ENCODE measurements at places on chromosomes 6 and 20.

GRCh38 chr6:169881398-169881797 lies 130.0 kb downstream of the ERMARD start:
- no peak for DNase-seq

DNA sequence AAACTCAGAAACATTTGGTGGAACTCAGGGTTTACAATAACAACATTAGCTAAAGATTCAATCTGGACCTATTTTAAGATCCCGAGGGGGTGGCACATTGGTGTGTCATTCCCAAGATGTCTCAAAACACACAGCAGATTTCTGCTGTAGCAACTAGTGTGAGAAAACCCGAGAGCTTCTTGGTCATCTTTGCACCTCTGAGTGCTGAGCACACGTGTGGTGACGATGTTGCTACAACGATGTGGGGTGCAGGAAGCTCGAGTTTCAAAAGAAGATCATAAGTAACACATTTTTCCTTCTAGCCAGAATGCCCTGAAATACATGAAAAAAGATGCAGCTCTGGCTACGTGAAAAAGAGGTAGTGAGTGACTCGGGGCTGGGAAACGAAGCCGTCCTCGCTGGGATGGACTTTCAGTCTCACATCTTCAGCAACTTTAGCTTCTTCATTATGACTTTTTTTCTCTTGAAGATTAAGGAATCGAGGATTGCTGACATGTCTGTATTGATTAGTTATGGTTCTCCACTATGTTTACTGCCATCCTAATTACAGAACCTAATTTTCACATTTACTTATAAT lies 1.5 kb downstream of the RAMACL start:
- DNase-seq, result no peak

DNA sequence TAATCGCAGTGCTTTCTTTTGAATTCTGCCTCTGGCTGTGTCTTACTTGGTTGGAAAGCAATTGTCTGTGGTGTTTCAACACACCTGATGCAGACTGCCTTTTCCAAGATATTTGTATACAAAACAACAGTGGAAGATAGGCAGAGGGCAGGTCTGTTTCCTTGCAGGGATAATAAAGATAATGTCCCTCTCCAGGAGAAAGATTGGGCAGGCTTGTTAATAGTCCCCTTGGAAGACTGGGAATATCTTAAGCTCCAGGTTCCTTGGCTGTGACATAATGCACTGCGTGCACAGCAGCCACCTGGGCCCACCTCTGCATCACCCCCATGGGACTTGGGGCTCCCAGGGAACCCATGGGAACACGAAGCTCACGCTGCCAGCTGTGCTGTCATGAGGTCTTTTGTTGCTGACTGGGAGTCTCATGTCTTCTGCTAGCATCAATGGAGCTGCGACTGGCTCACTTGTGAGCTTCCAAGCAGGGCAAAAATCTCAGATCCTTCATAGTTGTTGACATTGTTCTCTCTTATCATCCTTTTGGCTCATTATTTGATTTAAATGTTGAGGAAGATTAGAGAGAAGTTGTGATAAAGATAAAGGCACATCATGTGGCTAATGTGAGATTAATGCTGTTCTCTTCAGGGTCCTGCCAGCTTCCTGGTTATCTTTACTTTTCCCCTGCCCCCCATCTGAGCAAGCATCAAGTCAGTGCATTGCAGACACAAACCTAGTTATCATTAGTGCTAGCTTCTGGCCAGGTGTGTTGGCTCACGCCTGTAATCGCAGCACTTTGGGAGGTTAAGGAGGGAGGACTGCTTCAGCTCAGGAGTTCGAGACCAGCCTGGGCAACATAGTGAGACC lies 107.1 kb upstream of the ASF1A start:
- peak; percentile 33 for DNase-seq

- no peak for DNase-seq
Measured at GRCh38 chr6:38018755-38019165, 199.2 kb downstream of the ZFAND3 start.

DNA sequence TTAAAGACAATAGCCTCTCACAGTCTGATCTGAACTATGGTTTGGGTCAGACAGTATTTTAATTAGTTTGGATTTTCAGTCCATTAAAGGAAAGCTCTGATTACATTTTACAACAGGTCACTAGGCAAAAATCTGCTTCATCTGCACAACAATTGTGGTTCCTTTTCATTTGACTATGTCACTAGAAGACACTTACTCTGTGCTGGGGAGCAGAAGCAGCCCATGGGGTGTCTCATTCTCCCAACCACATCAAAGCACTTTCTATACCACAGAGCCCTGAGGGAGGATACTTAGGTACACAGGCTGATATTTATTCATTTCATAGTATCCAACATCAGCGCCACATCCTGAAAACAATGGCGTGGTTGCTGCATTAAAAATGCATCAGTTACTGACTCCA lies 36.6 kb upstream of the HDAC2 start:
- DNase-seq, result no peak

DNA sequence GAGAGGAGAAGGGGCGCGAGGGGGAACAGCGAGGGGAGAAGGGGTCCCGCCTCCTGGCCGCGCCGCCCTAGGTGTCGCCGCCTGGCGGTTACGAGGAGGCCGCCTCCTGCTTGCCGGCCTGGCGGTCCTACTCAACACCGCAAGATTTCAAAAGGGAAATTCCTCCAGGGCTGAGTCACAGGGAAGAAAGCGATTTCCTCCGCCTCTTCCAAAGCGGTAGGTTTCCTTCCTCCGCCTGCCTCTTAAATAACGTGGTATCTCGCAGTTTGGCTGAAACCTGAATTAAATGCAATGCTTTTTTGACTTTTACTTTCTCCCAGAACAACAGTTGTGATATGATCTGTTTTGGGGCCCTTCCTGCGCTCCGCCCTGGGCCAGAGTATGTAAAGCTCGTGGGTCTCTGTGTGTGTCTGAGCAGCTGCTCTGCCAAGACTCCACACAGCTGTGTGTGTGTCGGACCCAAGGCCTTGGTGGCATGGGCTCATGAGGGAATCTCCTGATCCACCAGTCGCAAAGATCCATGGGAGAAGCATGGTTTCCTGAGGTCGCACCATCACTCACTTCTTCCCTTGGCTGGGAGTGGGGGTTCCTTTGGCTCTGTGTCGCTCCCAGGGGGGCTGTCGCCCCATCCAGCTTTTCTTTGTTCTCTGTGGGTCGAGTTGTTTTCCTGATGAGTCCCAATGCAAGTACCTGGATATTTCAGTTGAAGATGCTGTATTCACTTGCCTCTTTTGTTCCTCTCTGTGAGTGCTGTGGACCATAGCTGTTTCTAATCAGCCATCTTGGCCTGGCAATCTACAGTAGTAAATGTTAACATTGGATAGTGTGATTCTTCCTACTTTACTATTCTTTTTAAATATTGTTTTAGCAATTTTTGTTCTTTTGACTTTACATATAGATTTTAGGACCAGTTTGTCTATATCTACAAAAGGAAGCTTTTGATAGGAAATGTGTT lies 31.6 kb upstream of the NOTCH4 start:
- peak; percentile 50 for DNase-seq

DNA sequence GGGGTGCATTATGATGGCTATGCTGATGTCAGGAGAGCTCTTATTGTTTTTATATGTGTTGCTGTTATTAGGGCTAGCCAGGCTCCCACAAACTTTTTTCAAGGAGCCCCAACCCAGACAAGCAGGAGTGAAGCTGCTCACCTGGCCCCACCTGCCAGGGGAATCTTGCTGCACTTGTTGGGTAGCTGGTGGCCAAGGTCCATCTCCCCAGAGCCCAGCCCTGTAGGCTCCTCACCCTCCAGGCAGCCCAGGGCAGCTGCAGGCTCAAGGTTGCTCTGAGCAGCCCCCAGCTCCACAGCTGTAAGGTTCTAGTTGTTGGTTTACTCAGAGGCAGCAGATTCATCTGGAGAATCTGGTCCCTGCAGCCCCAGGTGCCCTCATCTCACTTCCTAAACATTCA lies 46.8 kb upstream of the SIRPA start:
- DNase-seq, result no peak

DNA sequence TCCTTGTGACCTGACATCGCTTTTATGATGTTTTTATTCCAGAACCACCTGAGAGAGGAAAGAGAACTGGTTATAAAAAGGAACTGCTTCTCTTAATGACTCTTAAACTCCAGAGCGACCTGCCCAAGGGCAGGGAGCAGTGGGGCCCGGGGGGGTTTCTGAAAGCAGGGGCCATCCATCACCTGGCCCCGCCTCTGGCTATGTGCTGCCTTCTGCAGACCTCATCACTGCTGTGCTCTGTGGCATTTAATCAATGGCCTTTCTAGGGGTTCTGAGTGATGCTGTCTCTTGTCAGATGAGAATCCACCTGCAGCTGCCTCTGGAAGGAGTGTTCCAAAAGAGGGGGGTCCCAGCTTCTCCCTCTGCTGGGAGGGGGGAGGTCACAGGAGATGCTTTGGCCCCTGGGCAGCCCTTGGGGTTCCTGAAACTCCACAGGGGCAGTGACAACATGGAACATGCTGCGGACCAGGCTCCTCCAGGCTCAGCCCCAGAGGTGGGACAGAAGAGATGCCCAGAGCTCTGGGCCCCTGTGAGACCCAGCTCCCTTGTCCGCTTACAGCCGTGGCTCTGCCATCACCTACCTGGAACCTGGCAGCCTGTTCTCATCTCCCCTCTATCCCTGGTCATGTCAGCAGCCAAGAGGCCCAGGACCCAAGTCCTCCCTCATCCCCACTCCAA lies 177.1 kb upstream of the SULF2 start:
- DNase-seq, result no peak

GRCh38 chr20:14126856-14127255 lies 131.5 kb downstream of the MACROD2 start:
- DNase-seq, result no peak

GRCh38 chr6:45558858-45559257 lies 181.1 kb upstream of the SUPT3H start:
- DNase-seq, result no peak

- no peak for DNase-seq
Measured at GRCh38 chr6:14614631-14615030, 497.1 kb downstream of the CD83 start.

DNA sequence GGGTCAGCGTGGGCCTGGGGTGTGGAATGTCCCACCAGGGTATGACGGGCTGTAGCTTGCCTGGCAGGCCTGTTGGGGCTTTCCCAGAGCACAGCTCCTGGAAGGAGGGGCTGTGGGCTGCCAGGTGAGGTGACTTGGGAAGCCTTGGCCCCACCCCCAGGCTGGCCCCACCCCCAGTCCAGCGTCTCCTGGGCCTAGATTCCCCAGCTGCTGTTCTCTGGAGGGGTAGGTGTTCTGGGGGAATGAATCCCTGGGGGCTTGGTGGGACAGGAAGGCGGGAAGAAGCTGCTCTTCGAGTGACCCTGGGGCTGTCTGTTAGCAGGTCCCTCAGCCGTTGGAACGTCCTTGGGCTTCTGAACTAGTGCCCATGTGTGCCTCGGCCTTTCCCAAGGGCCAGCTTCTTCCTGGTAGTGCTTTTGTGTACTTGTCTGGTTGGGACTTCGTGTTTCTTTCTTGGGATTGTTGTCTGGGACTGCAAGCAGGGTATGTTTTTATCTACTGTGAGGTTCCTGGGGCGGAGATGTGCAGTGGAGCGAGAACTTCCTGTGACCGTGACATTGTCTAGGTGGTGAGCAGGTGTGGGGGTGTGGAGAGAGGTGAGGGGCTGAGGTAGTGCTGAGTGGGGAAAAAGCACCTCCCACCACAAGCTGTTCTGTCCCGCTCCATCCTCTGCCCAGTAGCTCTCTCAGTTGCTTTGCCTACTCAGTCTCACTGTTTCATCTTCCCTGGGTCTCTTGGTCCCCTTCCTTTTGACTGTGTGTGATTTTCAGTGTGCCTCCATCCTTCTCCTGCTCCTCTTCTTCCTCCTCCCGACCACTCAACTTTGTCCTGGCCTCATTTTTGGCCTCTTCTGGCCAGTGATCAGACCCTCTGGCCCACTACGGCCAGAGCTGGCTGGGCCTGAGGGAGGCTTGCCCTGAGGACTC lies 1.3 kb upstream of the DDR1 start:
- DNase-seq, result no peak

DNA sequence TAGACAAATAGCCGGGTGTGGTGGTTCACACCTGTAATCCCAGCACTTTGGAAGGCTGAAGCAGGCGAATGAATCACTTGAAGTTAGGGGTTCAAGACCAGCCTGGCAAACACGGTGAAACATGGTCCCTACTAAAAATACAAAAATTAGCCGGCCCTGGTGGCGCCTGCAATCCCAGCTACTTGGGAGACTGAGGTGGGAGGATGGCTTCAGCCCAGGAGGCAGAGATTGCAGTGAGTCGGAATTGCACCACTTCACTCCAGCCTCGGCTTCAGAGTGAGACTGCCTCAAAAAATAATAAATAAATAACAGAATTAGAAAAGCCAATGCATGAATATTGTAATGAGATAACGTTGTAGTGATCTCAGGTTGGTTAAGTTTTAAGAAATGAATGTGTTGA lies 61.3 kb downstream of the RFX6 start:
- DNase-seq, result no peak

DNA sequence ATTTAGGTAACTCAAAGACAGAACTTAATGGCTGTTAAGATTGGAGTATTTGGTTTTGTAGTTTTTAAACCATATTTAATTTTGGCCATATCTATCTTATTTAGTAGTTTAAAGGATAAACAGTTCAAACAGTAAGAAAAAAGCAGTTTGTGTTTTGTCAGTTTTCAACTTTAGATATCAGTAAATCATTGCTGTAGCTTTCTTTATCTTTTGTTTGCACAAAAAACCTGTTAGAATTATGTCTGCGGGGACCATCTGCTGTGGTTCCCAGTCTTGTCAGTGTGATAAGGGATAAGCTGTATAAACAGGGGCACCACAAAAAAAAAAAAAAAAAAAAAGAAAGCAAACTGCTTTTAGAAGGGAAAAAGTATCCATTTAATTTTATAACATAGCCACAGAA lies 40.9 kb downstream of the CDKAL1 start:
- no peak for DNase-seq

DNA sequence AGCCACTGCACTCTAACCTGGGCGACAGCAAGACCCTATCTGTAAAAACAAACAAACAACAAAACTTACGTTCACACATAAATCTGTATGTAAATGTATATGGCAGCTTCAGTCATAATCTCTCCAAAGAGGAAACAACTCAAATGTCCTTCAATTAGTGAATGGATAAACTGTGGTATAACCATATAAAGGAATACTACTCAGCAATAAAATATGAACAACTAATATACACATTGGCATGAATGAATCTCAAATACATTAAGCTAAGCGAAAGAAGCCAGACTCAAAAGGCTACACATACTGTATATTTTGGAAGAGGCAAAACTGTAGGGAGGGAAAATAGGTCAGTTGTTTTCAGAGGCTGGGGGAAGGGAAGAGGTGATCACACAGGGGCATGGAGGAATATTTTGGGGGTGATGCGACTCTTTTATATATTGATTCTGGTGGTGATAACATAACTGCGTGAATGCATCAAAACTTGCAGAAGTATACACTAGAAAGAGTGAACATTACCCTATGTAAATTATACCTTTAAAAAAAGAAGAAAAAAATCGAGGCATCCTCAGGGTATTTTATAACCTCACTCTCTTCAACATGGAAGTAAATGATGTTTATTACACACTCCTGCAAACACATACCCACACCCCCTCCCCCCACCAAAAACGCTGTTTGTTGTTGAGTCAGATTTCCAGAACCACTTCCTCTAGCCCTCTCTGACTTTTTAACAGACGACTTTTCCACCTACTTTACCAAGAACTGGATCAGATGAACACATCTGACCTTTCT lies 115.2 kb upstream of the RNF24 start:
- no peak for DNase-seq

GRCh38 chr20:59421089-59421488 lies 120.7 kb downstream of the EDN3 start:
- no peak for DNase-seq
